Activated CD8-positive, alpha-beta T cell treated with anti-CD3 and anti-CD28 coated beads for 36 hours (primary cell): ENCODE measurements at places on chromosomes 11 and 22. TPM values are rescaled to one million over a fixed set of nuclear protein-coding genes. Genes with fewer than 3 reads are reported as not detected.

- H3K4me3 ChIP-seq = peak overlapping the region; percentile 61
- peaks cover 60% of the 10 kb centered on the region for H3K4me1 ChIP-seq
- no peaks in the 10 kb centered on the region for H3K27me3 ChIP-seq
- H3K27ac ChIP-seq = peak overlapping the region; percentile 76
- H3K36me3 ChIP-seq = no peaks in the 10 kb centered on the region
Observed at GRCh38 chr22:44668190-44668885, 33.7 kb upstream of the PRR5 start.

DNA sequence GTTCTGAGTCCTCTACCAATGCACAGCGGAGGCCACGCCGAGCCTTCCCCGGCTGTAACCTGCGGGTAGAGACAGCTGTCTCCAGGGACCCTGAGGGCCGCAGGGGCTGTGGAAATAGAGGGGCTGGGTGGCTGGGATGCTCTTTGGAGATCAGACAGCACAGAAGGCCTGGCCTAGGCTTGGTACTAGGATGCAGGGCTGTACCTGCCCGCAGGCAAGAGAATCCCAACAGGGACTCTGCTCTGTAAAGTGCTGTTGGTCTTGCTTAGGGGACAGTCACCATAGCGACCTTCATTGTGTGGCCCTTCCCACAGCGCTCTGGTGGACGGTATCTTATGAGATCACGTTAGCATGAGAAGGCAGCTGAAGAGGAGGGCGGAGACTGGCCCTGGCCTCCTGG lies 11.3 kb upstream of the KCNJ5 start:
- H3K27ac ChIP-seq = no peak overlapping the region
- DNase-seq = no peak
- H3K4me3 ChIP-seq = no peak overlapping the region
- no peaks in the 10 kb centered on the region for H3K4me1 ChIP-seq
- H3K36me3 ChIP-seq = no peaks in the 10 kb centered on the region

GRCh38 chr11:135002236-135002635 lies 590.2 kb upstream of the B3GAT1 start:
- no peak for DNase-seq
- no peak overlapping the region for H3K27ac ChIP-seq
- no peaks in the 10 kb centered on the region for H3K4me1 ChIP-seq
- H3K36me3 ChIP-seq = no peaks in the 10 kb centered on the region
- no peak overlapping the region for H3K4me3 ChIP-seq

Gene SYTL2
- total RNA-seq = 9.5 TPM

- peak; percentile 69 for DNase-seq
- peaks cover 23% of the 10 kb centered on the region for H3K36me3 ChIP-seq
- H3K27me3 ChIP-seq = no peaks in the 10 kb centered on the region
- peak overlapping the region; percentile 80 for H3K27ac ChIP-seq
Observed at GRCh38 chr22:30314915-30315314, 11.8 kb downstream of the TBC1D10A start.

- DNase-seq = no peak
- no peak overlapping the region for H3K27ac ChIP-seq
- H3K27me3 ChIP-seq = no peaks in the 10 kb centered on the region
- no peak overlapping the region for H3K4me3 ChIP-seq
- H3K4me1 ChIP-seq = peaks cover 3% of the 10 kb centered on the region
Observed at GRCh38 chr11:57502870-57503269, 12.6 kb downstream of the SLC43A1 start.

Gene YPEL1
- 1.2 TPM for total RNA-seq

DNA sequence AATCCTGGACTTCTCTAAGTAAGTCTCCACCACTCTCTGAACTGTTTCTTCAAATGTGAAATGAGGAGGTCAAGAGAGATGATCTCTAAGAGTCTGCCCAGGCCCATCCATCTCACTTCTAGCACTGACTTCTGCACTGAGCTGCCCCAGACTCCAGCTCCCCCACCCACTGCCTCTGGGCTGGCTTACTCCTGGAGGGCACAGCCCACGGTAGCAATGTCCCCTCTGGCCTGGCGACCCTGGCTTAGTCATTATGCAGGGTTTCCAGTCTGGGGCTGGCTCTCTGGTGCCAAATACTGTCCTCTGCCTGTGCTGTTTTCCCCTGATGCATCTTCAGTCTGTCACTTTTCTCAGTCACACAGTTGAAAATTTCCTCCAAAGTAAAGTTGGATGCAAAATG lies 60.9 kb downstream of the PKNOX2 start:
- no peak overlapping the region for H3K27ac ChIP-seq
- no peaks in the 10 kb centered on the region for H3K4me1 ChIP-seq
- H3K36me3 ChIP-seq = no peaks in the 10 kb centered on the region

DNA sequence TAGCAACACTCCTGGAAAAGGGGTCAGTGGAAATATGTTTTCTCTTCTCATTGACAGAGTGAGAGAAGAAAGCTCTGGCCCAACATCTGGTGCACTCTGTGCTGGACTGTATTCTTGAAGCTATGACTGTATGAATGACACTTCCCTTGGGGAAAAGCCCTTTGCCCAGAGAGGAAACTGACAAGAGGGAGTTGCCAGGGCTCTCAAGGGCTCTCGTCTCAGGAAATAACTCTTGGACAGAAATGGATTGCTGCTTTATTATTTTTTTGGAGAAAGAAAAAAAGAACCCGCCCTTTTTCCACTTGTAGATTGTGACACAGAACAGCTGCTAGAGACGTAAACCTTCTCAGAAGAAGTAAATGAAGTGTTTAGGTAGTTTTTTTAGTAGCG lies 11.4 kb downstream of the ETS1 start:
- H3K36me3 ChIP-seq = no peaks in the 10 kb centered on the region
- H3K4me3 ChIP-seq = no peak overlapping the region
- H3K4me1 ChIP-seq = peaks cover 48% of the 10 kb centered on the region

- no peaks in the 10 kb centered on the region for H3K27me3 ChIP-seq
- no peak for DNase-seq
- H3K4me1 ChIP-seq = peaks cover 2% of the 10 kb centered on the region
Observed at GRCh38 chr22:45763236-45763624, 91.6 kb downstream of the ATXN10 start.
